ENCODE measurements at places on chromosomes 6 and 20.

GRCh38 chr6:162463576-162463975, 264.0 kb downstream of the PRKN start:
- no peak for DNase-seq

DNA sequence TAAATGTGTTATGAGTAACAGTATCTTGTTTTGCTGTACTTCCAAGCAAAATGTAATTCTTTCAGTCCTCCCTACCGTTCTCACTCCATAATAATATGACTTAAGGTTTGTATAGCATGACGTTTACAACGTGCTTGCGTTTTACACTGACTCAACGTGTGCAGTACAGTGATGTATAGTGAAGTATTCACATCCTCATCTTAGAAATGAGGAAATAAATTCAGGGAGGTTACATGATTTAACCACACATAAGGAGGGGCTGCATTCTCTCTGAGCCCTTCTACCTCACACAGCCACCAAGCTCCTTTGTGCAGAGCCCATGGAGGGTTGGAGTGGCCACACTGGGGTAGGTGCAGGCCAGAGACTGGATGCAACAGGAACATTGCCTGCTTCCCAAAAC, 164.5 kb downstream of the MTHFD1L start:
- no peak for DNase-seq

DNA sequence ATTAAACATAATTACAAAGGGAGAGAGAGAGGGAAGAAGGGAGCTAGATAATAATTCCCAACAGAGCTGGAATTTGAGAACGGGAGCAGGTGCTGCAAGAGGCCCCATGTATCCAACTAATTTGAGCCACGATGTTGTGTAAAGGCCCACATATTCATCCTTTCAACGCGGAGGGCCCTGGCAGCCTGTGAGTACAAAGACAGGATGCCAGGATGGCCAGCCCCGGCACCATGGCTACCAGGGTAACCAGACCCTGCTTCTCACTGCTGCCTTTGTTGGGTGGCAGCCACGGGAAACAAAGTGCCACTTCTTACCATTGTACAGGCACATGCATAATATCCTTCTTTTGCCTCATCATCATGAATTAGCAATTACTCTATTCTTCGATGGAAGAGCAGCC, 492.0 kb upstream of the NRSN1 start:
- DNase-seq, result no peak

GRCh38 chr20:53660078-53660909, 66.7 kb upstream of the ZNF217 start:
- DNase-seq, result no peak

DNA sequence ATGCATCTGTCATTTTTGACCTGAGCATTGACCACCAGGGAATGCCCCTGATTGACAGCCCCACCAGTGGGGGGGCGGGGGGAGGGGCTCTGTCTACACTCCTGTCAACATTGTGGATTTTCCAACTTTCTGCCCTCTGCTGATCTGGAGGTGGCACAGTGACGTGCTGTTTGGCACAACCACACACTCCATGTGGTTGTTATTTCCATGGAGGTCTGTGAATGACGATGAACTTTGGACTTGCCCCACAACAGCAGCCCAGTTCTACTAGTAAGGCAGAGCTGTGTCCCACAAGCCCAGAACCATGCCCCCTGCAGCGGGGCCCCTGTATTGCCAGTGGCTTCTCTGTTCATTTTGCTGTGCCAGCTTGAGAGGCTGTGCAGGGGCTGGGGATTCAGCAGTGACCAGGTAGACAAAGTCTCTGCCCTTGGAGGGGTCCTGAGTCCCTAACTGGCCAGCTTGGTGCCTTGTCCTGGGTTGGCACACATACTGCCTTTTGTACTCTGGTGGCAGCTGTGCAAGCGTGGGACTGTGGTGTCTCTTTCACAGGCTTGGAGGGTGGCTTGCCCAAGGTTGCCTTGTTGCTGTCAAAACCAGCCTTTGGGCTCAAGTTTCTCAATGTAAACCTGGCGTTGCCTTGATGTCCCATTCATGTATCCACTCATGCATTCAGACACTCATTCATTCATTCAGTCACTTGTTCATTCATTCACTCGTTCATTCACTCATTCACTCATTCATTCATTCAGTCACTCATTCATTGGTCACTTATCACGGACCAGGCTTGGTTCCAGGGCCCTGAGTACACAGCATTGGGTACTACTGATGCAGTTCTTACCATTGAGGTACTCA, 108.5 kb downstream of the SYCP2 start:
- DNase-seq, result no peak

DNA sequence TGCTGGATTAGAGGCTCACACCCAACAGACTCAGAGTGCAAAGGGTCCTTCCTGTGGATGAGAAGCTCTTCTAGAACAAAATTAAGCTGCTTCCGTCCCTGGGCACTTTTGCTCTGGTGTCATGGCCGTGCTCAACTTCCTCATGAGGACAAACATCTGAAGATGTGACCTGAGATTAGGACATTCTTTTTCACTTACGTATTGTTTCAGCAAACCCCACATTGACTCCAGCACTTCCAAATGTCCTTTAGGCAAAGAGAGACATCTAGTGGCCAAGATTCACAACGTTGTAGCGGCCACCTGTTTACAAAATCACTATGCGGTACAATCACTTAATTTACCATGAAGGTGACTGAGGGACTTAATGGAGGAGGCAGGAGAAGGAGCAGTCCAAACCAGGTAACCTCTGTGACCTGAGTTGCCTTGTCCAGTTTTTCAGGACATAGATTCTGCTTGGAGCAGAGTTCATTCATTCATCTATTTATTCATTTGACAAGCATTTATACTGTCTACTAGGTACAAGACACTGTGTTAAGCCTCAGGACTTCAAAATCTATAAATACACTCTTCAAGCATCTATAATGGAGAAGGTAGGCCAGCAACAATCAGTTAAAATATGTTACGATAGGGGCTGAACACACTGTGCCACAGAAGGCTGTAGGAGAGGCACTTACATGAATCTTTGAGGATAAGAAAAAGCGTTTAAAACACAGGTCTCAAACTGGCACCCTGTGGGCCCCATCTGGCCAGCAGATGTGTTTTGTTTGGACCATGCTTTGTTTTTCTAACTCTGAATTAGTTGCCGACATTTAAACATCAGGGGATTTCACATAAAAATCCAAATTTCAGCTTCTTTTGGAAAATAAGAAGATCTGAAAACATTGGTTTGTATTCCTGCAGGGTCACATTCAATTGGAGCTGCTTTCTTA, 5.6 kb upstream of the ADGRF1 start:
- DNase-seq, result no peak

DNA sequence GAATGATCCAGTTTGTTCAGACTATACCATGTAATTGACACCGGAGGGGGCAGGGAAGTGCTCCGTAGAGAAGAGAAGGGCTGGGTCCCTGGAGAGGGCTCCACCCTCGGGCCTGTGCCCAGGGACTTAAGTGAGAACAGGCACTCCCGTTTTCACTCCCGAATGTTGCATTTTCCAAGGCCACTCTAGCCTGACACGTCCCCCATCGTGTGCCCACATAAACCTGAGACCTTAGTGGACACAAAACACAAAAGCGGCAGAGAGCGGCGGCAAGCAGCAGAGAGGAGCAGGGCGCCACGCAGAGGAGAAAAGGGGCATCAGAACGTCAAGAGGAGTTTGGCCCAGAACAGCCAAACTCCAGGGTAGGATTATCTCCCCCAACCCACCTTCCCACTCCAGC, 1405.1 kb downstream of the GRIK2 start:
- no peak for DNase-seq

GRCh38 chr6:36132246-36132895, 2.1 kb downstream of the MAPK13 start:
- no peak for DNase-seq

GRCh38 chr6:44432726-44433125, 45.2 kb downstream of the CDC5L start:
- DNase-seq, result no peak

DNA sequence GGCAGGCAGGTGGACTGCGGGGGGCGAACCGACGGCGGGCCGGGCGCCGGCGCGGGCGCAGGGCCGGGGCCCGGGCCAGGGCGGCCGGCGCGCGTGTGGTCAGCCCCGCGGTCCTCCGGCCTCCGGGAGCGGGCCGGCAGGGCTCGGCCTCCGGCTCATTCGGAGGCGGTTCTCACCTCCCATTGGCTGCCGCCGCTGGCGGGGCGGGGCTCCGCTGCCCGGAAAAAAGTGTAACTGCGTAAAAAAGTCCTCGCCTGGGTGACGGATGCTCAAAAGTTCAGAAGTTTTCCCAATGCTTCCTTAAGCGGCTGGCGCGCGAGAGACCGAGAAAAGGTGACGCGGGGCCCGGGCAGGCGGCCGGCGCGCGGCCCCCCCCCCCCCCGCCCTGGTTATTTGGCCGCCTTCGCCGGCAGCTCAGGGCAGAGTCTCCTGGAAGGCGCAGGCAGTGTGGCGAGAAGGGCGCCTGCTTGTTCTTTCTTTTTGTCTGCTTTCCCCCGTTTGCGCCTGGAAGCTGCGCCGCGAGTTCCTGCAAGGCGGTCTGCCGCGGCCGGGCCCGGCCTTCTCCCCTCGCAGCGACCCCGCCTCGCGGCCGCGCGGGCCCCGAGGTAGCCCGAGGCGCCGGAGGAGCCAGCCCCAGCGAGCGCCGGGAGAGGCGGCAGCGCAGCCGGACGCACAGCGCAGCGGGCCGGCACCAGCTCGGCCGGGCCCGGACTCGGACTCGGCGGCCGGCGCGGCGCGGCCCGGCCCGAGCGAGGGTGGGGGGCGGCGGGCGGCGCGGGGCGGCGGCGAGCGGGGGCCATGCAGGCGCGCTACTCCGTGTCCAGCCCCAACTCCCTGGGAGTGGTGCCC, at the start of gene FOXC1:
TSS of gene FOXC1 (plus strand) at position 268 of the 849 bp plus-strand sequence. CDS start at position 799, 531 bp downstream.
- DNase-seq, result no peak

- no peak for DNase-seq
Observed at GRCh38 chr6:145621776-145622175, 113.5 kb downstream of the EPM2A start.

DNA sequence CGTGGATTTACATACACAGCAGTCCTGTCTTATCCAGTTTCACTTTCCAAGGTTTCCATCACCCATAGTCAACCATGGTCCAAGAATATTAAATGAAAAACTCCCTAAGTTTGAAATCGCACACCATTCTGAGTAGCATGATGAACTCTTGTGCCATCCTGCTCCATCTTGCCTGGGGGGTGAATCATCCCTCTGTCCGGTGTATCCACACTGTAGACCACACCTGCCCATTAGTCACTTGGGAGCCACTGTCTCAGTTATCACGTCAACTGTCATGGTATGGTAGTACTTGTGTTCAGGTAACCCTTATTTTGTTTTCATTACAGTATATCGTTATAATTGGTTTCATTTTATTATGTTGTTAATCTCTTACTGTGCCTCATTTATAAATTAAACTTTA, 38.5 kb downstream of the PTGIS start:
- no peak for DNase-seq

DNA sequence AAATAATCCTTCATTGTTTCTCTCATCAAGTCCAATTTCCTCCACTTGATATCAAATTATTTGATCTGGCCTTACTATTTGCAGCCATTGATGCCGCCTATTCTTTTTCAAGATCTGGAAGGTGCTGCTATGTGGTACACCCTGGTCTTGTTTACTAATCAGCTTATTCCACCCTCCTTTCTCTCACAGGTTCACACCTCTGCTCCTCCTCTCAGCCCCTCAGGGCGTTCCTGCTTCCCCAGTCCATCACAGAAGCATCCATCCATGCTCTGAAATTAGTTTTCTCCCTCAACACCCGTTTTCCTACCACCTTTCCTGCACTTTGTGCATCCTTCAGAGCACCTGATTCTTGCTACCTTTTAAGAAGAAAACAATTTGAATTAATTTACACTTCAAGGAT, 183.6 kb downstream of the EPHA7 start:
- DNase-seq, result no peak

- DNase-seq, result no peak
Observed at GRCh38 chr20:25055711-25056495, 2.0 kb downstream of the ACSS1 start.

DNA sequence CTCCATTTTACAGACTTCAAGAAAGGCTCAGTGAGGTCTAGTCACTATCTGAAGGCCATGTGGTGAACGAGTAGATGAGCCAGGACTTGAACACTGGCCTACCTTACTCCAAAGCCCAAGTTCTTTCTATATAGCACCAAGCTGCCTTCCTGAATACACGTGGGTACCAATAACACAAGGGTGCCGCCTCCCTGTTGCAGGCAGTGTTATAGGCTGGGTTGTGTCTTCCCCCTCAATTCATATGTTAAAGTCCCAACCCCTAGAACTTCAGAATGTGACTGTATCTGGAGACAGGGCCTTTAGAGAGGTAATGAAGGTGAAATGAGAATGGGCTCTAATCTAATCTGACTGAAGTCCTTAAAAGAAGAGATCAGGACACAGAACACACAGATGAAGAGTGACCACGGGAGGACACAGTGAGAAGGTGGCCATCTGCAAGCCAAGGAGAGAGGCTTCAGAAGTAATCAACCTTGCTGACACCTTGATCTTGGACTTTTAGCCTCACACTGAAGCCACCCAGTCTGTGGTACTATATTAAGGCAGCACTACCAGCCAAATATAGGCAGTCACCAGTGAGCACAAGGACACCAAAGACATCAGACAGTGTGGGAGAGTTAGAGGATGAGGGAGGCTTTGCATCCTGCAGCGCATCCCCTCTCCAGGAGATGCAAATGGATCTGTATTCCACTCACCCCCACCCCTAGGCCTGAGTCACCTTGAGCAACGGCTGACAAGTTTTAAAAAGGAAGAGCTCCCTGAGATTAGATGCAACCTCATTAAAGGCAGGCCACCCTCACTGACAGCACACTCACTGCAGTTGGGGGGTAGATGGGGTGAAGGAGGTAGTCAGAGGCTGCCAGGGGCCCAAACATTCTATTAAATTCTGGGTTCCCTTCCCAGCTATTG, 40.9 kb upstream of the LYRM2 start:
- no peak for DNase-seq

DNA sequence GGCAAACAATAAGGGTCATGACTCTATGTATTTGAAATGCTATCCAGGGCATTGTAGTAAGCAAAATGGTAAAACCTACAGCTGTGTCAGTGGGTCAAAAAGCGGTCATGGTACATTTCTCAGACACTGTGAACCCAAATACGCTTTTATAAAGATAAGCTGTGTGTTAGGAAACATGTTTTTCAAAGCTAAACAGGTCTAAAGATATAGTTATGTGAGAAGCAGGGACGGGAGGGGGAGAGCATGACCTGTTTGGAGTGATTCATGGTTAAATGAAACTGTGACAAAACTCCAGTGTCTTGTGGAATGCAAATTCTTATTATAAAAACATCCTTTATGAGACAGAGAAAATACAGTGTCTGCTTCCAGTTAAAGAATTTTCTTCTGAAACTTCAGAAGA, 205.4 kb upstream of the BMP2 start:
- no peak for DNase-seq
